ENCODE measurements at places on chromosomes 5 and 9. TPM values are rescaled to one million over a fixed set of nuclear protein-coding genes. Genes with fewer than 3 reads are reported as not detected.

DOCK8 gene
- 0.32 TPM for total RNA-seq

IRX2 gene
- 1.3 TPM for total RNA-seq

PPP3R2 gene
- total RNA-seq: not detected

SARDH gene
- 0.09 TPM for total RNA-seq
